Breast epithelium (tissue), 4 donors: ENCODE measurements at places on chromosomes 11 and 22. TPM values are rescaled to one million over a fixed set of nuclear protein-coding genes. Genes with fewer than 3 reads are reported as not detected.

DNA sequence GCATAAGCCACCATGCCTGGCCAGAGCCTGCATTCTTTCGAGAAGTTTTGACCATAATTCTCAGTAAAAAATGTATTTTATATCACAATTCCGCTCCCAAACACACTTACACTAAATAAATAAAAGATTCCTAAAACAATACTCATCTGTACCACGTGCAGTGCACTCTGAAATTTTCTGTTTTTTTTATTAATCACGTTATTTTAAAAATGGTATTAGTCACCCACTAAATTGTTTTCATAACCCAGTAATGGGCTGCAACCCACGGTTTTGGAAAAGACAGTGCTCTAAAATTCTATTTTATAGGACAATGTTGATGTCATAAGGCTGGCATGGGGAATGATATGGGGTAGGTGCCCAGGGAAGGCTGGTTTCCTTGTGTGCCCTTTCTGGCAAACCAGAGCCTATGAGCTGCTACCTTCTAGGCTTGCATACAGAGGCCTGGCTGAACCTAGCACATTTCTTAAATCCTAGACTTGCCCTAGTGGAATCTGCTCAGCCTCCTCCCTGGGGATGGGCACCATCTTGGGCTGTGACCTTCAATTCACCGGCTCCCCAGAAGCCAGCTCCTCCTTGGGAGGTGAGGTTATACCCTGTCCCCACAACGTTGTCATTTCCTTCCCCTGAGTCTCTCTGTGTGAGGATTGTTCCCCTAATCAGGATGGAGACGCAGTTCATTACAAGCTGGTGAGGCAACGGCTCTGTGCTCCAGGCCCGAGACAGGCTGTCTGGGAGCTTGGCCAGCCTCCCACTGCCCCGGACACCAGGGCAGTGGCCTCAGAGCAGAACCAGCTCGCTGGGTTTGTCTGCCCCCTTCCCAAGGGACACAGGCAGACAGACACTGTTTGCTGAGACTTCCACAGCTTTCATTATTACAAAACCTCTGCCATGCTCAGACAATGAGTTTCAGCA is 116.5 kb upstream of the NAV2 start:
- DNase-seq = no peak

DNA sequence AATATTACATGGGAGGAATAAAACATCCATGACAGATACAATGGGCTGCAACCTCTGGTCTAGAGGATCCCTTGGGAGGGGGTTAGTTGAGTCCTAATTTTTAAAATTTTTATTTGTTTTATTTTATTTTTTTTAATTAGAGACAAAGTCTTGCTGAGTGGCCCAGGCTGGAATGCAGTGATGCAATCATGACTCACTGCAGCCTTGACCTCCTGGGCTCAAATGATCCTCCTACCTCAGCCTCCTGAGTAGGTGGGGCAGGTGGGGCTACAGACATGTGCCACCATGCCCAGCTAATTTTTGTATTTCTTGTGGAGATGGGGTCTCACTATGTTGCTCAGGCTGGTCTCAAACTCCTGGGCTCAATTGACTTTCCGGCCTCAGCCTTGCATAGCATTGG is 43.1 kb downstream of the FDX1 start:
- DNase-seq = no peak

- DNase-seq = no peak
Measured at GRCh38 chr22:17501679-17502285, 61.5 kb upstream of the SLC25A18 start.

CD3E gene
- total RNA-seq = 6.0 TPM

- no peak for DNase-seq
Measured at GRCh38 chr11:120183701-120184141, 27.1 kb upstream of the OAF start.

ZNF280B gene
- total RNA-seq = 0.64 TPM

OR51M1 gene
- total RNA-seq = not detected

- DNase-seq = no peak
Measured at GRCh38 chr11:118657238-118657637, 22.2 kb downstream of the TREH start.

CDCA5 gene
- 1.2 TPM for total RNA-seq

- no peak for DNase-seq
Measured at GRCh38 chr11:59641156-59641555, 25.6 kb upstream of the OSBP start.

DNA sequence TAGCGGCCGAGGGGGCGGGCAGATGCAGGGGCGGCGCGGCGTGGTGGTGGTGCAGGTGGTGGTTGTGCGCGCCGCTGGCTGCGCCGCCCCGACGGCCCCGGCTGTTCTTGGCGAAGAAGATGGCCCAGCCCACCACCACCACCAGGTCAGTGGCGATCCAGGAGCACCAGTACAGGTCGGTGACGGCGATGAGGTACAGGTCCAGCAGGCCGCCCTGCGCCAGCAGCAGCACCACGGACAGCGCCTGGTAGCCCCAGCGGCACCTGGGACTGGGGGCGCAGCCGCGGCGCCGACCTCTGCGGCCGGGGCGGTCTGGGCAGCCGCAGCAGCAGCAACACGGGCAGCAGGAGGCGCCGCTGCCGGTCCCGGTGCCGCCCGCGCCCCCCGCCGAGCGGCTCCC is 879 bp downstream of the TMEM121B start:
- no peak for DNase-seq

B4GAT1 gene
- 35.4 TPM for total RNA-seq

GRCh38 chr22:35205961-35206360 is 51.3 kb upstream of the HMGXB4 start:
- DNase-seq = no peak

DNA sequence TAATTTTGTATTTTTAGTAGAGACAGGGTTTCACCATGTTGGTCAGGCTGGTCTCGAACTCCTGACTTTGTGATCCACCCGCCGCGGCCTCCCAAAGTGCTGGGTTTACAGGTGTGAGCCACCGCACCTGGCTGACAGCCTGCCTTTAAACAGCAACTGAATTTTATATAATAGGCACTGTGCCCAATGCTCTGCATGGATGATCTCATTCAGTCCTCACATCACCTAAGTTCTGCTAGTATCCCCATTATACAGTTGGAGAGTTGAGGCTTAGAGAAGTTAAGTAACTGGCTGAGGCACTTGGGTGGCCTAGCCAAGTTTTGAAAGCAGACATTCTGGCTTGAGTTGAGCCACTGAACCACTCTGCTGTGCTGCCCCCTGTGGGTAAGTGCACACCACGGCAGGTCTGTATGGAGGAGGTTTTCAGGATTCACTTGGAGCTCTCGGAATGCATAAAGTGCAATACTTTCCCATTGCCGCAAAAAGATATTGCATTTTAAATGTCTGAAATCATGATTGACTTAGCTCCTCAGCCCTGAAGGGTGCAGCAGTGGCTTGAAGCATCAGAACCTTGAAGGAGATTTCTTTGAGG is 112.4 kb downstream of the LDLRAD3 start:
- no peak for DNase-seq

GRCh38 chr11:12642806-12643428 is 31.3 kb upstream of the TEAD1 start:
- DNase-seq = no peak

GRCh38 chr22:48161298-48161697 is 1398.8 kb downstream of the TBC1D22A start:
- DNase-seq = no peak

GRCh38 chr11:112161012-112161411 is 2.9 kb downstream of the IL18 start:
- no peak for DNase-seq

DNA sequence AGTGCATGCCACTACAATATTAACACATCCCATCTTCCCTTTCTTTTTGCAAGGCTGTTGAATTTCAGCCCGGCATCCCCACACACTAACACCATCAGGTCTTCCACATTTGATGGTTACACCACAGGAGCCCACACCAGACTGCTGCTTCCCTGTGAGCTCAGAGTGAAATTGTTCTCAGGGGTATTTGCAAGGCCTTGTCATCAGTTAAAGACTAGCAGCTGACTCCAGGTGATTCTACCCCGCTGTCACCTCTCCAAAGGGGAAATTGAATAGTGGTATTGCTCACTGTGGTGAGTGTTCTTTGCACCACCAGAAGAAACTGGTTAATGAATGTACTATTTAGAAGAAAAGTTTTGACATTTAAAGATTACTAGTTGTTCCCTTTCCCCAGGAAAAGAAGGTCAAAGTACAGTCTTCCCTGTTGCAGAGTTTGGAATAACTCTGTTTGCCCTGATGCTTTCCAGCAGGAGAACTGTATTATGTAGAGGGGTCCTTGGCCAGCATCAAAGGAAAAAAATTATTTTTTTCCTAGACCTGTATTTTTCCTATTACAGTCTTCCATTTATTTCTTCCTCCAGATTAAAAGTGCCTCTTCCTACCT is 41.9 kb downstream of the BID start:
- no peak for DNase-seq

SAAL1 gene
- 16.0 TPM for total RNA-seq

DNA sequence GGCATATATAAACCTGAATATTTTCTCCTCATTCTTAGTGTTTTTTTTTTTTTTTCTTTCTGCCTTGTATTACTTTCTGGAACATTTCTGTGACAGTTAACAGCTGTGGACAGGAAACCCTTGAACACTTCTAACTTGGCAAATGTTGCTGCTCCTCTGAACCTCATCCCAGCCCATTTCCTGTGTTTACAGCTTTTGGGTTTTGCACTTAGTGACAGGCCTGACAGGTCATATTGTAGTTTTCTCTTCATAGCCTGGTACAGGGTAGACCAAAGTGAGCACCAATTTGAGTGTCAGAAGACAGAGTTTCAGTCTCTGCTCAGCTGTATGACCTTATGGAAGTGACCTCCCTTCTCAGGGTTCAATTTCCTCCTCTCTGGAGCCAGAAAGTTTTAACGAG is 91.6 kb downstream of the STIM1 start:
- peak; percentile 47 for DNase-seq

- DNase-seq = no peak
Measured at GRCh38 chr11:120339394-120339890, 3.2 kb downstream of the ARHGEF12 start.

DNA sequence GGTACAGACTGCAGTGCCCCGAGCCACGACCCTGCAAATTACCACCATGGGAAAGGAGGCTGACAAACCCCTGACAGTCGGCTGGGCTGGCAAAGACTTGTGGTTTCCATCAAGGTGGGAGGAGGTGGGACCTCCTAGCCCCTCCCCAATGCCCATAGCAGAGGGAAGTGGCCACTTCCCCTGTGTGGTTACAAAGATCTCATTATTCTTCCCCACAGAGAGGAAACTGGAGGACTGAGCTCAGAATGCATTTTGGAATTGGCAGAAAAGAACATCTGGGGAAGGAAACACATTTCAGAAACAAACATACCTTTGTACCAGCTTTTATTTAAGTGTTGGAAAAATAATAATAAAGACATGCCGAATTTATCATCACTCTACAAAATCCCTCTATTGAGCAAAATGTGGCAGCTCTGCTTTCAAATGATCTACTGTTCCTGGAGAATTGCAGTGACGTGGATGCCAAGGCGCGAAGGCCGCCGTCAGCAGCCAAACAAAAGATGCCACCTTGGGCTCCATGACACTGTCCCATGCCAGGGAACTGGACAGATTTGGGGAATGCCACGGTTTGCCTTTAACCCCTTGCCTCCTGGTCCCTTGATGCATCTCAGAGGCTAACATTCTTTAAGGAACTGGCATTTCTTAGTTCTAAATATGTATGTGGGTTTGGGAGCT is 169.6 kb downstream of the CRYBB2 start:
- no peak for DNase-seq

DNA sequence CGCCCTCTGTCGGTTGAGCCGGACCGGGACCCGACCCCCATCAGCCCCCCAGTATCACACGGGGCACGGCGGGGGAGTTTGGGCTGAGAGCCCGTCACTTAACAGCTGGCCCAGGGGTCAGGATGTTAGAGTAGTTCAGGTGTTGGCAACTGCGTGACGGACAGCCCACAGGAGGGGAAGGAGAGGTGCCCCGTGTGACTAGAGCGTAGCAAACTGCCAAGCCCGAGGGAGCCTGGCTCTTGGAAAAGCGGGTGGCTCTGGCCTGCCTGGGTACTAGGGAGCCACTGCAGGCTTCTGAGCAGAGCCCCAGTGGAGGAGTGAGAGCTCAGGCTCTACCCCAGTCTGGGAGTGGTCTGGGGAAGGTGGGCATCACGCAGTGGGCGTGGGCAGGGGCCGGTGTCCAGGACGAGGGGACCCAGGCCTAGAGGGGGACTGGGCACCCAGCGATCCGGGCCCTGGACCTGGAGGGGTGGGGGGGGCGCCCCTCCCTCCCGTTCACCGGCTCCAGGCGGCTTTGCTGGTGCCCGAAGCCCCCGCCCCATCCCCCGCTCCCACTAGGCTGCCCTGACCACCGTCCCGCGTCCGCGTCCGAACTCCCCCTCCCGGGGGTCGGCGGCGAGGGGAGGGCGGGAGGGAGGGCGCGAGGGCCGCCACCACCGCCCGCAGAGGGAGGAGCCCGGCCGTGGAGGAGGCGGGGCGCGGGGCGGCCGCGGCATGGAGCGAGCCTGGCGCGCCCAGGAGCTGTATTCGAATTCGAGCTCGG is 24.4 kb downstream of the SHANK3 start:
- no peak for DNase-seq

EFCAB6 gene
- 9.8 TPM for total RNA-seq

GRCh38 chr22:17929909-17930308 is 94.5 kb downstream of the MICAL3 start:
- DNase-seq = no peak

- DNase-seq = no peak
Measured at GRCh38 chr11:17924713-17925112, 88.1 kb downstream of the SERGEF start.

DNA sequence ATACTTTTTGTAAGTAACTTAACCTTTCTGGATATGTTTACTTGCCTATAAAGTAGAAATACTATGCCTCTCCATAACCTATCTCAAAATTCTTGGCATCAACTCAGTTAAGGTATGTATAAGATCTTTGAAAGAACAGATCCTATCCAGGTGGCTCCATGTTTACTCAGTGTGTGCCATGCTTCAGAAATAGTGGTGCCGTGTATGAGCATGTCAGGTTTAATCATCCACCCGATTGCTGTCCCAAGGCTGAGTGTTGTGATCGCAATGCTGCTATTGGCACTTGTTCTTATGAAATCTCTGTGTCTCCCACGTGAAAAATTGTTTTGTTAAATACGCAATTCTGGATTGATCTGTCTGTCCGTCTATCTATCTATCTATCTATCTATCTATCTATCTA is 85.9 kb upstream of the SNX19 start:
- DNase-seq = no peak

GRCh38 chr22:36375071-36375980 is 12.4 kb downstream of the MYH9 start:
- DNase-seq = no peak
